ENCODE measurements at places on chromosomes 5 and 9. TPM values are rescaled to one million over a fixed set of nuclear protein-coding genes. Genes with fewer than 3 reads are reported as not detected.

Gene MARCOL
- not detected for total RNA-seq

Gene PLPPR1
- not detected for total RNA-seq

Gene ARID3C
- not detected for total RNA-seq

Gene ARL14EPL
- total RNA-seq = not detected

Gene LCN1
- total RNA-seq = not detected

Gene CRHBP
- not detected for total RNA-seq

Gene ACSL6
- total RNA-seq = 0.29 TPM

Gene CDKN2B-AS1
- total RNA-seq = not detected

Gene ZFYVE16
- 9.7 TPM for total RNA-seq

Gene PTGS1
- 1.8 TPM for total RNA-seq
